ENCODE measurements at places on chromosomes 13 and 19.

GRCh38 chr13:94829185-94829836 is 117.0 kb upstream of the SOX21 start:
- DNase-seq, result no peak

DNA sequence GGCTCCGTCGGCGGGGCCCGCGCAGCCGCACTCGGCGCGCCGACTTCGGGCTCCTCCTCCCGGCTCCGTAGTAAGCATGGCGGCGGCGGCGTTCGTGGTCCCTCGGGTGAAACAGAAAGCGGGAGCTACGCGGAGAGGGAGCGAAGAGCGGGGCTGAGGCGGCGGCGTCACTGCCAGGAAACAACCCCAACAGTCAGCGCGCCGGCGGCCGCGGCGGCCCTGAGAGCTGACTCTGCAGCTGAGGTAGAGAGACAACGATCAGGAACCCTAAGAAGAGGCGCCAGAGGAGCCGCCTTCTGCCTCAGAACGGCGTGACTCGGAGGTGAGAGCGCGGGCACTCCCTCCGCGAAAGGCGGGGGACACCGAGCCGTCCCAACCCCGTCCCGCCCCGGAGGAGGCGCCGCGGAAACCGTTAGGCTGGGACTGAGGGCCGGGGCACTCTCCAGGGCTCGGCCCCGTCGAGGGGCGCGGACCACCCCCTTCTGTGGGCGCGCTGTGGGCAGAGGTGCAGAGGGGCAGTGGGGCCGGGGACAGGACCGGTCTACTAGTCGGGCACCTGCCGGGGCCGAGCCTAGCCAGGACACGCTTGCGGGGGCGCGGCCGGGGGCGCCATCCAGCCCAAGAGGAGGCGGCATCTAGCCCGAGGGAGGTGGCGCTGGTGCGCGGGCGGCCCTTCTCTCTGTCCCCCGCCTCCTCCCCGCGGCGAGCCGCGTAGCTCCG is at the start of gene FNDC3A:
TSS of gene FNDC3A (plus strand) at position 57 of the 720 bp plus-strand sequence. CDS start 30,279 bp downstream, outside the sequence.
- DNase-seq, result peak; percentile 90

GRCh38 chr19:15841875-15842569 is 26.6 kb upstream of the OR10H1 start:
- DNase-seq, result no peak

- DNase-seq, result peak; percentile 76
Observed at GRCh38 chr19:46442808-46443450, 14.2 kb upstream of the PNMA8C start.

GRCh38 chr19:52991484-52991883 is 22.2 kb upstream of the ERVV-1 start:
- DNase-seq, result peak; percentile 71

- peak; percentile 82 for DNase-seq
Observed at GRCh38 chr19:35120492-35120891, 4.9 kb downstream of the FXYD3 start.

DNA sequence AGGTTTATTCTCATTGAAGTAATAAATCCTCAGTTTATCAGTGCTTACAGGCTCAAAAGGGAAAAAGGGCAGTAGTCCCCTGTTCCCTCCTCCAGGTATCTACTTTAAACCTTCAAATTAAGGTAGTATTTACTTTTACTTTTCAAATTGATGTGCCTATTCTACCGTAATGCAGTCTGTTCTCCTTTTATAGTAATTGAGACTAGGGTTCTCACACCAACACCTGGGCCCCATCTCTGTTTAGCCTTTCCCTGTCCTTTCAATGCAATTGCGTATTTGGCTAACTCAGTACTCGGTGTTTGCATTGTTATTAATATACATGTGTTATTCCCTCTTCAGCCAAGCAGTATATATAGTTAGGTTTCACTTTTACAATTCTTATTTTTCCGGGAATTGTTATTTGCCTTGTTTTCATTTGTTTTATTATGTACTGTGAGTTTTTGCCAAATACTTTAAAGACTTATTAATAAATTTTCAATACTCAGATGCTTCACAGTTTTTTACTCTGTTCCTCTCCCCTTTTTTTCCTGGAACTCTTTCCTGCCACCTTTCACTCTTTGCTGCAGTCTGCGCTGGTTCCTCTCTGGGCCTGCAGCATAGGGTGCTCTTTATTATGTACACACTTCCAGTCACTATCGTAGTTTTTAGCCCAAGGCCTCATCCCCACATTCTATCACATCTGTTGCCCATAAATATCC is 30.3 kb downstream of the USPL1 start:
- no peak for DNase-seq

GRCh38 chr13:33257841-33258807 is 27.4 kb downstream of the STARD13 start:
- no peak for DNase-seq

- no peak for DNase-seq
Observed at GRCh38 chr19:6415591-6416190, 8.9 kb downstream of the KHSRP start.

DNA sequence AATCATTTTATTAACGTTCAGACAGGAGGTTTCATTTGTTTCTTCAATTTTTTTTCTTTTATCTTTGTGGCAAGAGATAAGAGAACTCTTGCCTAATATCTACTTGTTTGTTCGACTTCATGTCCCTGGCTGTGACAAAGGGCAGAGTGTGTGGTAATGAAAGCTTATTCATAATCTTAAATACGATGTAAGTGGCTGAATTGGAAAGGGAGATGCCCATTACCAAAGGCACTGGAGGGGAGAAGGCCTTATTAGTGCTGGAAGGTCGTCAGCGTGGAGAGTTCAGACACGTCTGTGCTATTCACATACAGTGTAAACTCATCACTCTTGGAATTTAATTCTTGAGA is 54.0 kb downstream of the RFC3 start:
- no peak for DNase-seq

GRCh38 chr13:59906413-59907049 is 257.2 kb downstream of the DIAPH3 start:
- no peak for DNase-seq

DNA sequence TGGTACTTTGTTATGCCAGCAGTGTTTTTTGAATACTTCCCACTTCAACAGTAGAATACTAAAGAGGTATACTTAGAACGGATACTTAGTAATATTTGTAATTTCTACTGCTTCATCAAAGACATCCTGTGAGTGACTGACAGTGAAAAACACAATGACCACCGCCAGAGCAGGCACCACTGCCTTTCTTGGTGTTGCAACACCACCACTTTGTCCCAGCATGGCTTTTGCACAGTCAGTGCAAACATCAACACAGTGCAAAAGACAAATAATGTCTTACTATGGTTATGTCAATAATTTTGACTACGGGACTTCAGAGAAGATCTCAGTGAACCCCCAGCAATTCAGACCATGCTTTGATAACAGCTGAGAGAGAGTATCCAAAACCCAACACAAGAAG is 220.5 kb downstream of the RBM26 start:
- DNase-seq, result no peak

DNA sequence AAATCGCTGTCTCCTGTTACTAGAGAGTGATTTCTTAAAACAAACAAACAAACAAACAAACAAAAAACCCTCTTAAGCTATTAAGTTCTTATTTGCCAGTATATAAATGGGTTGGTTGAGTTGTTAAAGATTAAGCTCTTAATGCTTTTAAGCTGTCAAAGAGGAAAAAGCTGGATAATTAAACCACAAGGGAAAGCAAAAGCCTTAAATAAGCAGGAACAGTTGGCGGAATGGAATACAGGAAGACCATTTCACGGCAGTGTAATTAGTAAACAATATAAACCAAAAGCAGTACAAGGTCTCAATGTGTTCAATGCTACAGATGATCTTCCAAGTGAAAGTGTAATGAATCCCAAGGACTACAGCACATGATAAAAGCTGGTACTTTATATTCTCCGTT is 32.2 kb upstream of the GGACT start:
- no peak for DNase-seq

GRCh38 chr13:41459432-41460073 is 2.2 kb downstream of the RGCC start:
- no peak for DNase-seq

DNA sequence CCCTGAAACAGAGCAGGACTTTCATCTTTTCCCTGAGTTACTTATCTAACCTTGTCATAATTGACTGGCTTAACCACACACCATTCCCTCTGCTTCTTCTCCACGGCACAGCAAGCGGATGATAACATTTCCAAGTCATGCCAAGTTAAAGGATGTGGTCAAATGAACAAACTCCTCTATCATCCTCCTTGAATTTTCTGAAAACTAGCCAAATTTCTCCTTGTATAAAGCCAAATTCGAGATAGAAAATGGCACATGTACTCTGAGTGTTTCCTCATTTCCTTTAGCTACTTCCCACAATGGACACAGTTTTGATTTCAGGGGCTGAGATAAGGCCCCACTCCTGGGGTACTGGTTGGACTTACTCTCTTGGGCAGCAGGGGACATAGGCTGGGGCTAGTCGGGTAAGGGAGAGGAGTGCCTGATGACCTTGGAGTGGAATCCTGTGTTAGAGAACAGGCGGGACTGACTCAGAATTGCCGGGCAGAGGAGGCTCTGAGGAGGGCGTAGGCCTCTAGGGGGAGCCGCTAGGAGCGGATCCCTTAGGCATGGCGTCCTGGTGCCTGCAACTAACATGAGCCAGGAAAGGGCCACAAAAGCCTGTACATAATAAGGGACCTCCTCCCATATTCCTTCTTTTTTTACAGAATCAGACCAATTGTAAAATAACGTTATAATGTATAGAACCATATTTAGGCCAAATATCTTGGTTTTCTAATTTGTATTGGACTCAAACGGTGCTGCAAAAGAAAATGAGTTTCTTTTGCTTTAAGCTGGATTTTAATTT is 20.3 kb upstream of the TMTC4 start:
- DNase-seq, result peak; percentile 53

DNA sequence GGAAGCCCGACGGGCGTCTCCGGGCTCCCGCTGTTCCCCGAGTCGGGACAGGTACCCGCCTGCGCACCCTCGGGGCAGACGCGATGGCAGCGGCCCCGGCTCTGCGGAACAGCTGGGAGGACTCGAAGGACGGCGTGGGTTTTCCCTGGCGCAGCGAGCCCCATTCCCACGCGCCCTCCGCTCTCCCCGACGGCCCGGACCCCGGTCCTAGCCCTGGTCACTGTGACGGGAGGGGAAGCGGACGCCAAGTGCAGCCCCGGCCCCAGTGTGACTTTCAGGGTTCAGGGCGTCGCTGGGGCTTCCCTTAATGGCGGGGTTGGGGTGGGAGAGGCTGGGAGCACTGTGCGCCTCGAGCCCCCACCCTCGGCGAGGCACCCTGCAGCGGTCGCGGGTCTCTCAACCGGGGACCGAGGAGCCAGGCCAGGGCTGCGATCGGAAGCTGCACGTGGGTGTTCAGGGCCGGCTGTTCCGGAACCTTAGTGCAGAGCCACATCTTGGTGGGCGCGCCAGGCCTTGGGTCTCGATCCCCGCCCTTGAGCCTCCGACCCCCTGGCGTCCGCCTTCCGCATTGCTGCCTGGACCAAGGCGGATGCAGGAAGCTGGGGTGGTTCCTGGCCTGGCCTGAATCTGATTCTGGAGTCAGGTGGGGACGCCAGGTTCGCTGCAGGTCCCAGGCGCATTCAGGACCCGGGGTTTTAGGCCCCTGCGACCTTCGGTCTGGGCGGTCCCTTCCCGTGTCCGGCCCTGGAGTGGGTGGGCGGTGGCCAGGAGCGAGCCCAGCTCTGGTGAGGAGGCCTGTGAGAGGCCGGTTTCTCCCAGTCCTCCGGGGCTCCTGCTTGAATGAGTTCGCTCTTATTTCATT is 3.5 kb downstream of the LGALS7B start:
- no peak for DNase-seq

GRCh38 chr13:114078461-114079451 is 53.7 kb downstream of the RASA3 start:
- DNase-seq, result peak; percentile 89

DNA sequence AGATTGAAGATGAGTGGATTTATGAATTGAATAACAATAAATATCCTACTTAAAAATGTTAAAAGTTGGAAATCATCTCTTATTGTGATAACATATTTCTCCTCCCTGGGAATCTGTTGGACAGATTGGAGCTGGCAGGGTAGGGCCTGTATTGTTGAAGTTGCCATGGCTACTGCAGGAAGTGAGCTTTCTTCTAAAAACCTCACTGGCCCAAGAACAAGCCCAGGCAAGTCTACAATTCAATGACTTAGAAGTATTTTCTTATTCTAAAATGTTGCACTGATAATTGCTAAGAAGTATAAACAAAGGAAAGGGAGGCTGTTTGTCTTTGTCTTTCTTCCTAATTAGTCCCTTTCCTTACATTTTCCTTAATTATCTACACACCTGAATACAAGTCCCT is 112.1 kb downstream of the DLEU7 start:
- peak; percentile 53 for DNase-seq

DNA sequence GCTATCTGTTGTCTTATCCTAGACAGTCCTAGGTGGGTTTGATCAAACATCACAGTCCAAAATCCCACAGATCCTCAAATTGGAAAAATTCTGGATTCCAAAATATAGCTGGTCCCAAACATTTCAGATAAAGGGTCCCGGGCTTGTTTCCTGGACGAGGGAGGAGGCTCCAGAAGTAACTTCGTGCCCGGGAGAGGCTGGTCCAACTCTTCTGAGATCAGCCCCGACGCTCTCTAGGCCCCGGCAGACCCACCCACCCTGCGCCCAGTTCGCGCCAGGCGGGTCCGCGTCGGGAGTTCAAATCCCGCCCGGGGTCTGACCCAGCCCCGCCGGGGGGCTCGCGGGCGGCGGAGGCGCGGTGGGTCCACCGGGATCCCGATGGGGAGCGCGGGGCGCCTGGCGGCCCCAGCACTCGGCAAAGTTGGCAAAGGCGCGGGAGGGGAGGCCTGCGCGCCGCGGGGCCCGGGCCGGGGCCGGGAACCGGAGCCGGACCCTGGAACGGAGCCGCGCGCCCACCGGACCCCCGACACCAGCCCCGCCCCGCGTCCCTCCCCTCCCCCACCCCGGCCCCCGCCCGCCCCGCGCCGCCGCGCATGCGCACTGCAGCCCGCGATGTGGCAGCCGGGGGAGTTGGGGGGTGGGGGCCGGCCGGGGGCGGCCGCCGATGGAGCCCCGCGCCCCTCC is 513 bp downstream of the MIER2 start:
- no peak for DNase-seq

DNA sequence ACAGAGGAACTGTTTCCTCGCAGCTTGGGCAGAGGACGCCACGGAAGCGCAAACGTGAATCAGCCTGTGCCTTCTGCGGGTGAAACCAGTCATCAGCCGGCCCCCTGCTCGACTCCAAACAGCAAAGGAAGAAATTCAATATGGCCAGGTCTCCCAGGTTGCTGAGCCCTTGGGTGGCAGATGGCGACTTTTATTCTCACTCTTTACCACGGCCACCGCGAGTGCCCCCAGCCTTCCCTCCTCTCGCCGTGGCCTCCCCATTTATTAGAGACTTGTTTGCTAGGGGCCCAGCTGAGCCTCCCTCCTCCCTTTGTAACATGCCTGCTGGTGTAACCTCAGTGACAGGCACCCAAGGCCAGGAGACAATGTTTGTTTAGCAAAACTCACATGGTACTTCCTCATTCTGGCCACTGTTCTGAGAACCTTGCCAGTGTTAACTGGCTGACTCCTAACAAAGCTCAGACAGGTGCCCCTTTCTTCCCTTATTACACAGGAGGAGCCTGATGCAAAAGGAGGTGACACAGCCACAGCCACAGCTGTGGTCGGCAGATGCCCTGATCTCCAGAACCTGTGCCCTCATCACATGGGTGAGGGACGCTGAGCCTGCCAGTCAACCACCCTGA is 5.8 kb downstream of the RAB20 start:
- DNase-seq, result no peak

- DNase-seq, result no peak
Observed at GRCh38 chr13:99331881-99332293, 24.7 kb upstream of the GPR183 start.
